Skin of body (tissue), 3 donors: ENCODE measurements at places on chromosomes 6 and 20. TPM values are rescaled to one million over a fixed set of nuclear protein-coding genes. Genes with fewer than 3 reads are reported as not detected.

The MAN1A1 gene
- total RNA-seq, result 57.9 TPM

The HSF2 gene
- 33.5 TPM for total RNA-seq

The GCNT2 gene
- 8.7 TPM for total RNA-seq

The OOEP gene
- total RNA-seq, result not detected

The CRYBG1 gene
- 24.9 TPM for total RNA-seq

The GHRH gene
- total RNA-seq, result not detected
